HCT116 (cell line): ENCODE measurements at places on chromosomes 16 and 17.

GRCh38 chr16:81703177-81704155, 75.6 kb upstream of the PLCG2 start:
- DNase-seq = peak; percentile 26

GRCh38 chr17:17750881-17751280, 69.6 kb downstream of the RAI1 start:
- DNase-seq = no peak

DNA sequence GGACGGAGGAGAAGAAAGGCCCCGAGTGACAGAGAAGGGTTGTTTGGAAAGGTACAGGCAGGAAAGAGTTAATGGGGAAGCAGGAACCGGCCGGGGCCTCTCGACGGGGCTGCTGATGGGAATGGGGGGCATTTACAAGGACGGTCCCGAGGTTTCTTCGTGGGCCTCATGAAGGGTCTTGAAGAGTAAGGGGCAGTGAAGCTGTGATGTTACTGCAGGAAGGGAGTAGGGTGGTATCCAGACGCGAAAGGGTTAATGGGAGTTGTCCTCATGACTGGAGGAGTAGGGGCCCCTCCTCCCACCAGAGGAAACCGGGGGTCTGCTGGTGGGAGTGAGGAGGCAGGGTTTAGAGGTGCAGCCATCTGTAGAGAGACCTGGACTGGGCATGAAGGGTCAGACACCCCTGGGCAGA, 481 bp downstream of the PDK2 start:
- DNase-seq = no peak

DNA sequence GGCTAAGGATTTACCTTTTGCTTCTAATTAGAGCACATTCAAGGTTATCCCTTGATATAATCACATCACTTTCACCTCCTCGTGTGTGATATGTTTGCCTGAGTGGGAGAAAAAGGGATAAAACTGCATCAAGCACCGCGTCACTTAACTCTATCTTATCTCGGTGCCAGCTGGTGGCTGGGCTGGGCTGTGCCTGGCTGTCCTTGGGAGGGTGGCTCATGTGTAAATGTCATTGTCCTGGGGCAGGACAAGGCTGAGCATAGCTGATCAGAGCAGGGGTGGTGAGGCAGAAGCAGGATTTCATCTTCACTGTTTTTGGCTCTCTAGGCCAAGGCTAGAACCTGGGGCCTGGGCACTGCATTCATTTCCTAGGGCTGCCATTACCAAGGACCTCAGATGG, 105.3 kb downstream of the RAP1GAP2 start:
- DNase-seq = no peak

DNA sequence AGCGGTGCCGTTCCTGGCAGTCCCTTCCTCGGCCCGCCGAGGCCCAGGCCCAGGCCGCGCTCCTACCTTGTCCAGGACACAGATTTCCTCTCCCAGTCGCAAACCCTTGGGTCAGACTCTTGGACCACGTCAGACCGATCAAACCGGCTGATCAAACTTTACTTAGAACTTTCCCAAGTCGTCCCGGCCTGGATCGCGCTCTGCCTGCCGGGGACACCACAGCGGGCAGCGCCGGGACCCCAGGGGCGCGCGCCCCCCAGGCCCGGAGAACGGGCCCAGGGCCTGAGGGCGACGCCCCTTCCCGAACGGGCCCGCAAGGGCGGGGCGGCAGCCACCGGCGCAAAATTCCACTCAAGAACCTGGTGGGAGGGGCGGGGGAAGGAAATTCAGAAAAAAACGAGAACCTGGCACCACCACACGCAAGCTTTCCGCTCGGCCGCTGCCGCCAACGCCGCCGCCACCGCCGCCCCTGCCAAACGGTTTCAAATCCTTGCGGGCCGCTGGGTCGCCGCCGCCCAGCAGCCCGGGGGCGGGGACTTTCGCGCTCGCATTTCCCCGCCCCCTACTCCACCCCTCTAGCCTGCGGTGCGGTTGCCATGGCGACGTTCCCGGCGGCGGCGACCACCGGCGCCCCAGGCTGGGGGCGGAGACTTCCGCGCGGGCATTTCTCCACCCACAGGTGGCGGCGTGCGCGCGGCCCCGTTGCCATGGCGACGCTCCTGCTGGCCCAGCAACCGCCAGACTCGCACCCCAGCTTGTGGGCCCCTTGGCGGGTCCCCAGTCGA, at the start of gene CEP112:
TSS of gene CEP112 (minus strand) at position 541 of the 785 bp plus-strand sequence.
- peak; percentile 69 for DNase-seq

DNA sequence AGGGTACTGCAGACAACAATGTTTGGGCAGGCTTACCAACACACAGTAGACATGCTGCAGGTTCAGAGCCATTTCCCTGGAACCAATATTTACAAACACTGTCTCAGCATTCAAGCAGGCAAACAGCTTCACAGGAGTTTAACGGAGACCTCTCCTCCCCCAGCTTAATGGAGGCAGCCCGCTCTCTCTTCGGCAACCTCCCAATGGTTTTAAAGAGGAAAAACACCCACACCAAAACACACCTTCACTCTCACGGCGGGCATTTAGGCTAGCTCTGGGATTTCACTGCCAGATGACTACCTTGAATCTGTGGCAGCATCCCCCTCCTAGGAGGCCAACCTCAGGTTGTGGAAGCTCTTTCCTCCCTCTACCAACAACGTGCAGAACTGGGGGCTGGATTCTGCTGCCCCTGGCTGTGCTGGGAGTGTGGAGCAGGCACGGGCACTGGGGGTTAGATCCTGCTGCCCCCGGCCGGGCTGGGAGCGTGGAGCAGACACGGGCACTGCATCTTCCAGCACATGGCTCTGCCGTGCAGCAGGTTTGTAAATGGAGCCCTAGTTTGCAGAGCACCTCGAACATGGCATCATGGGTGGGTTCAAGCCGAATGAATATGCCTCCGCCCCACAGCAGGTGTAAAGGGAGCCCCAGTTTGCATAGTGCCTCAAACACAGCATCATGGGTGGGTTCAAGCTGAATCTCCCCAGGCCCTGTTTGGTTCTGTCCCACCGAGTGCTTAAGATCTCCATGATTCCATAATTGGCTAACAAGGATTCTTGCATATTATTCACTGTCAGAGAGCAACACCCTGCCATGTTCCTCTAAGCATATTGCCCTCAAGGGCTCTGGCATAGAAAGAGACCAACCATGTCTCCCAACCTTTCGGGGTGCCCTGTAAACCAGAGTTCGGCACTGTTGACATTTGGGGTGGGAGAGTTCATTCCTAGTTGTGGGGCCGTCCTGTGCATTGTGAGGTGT, 86.4 kb downstream of the RBFOX3 start:
- no peak for DNase-seq

DNA sequence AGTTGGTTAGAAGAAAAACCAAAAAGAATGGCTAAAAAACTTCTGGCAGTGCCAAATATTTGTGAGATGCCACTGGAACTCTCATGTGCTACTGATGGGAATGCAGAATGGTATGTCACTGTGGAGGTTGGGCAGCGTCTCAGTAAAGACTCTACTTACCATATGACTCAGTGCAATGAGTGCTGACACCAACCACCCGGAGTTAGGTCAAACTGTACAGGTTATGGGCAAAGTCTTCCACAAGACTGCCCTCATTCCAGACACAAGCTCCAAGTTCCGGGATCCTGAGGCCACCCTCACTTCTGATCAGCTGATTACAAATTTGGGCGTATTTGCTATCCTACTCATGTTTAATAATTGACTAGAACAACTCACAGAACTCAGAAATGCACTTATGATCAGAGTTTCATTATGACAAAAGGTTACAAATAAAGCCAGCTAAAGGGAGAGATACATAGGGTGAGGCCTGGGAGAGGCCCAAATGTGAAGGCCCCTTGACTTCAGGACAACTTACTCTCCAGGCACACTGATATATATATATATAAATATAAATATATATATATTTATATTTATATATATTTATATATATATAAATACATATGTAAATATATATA, 114.9 kb downstream of the TRIM37 start:
- DNase-seq = no peak

GRCh38 chr16:70660672-70661350, 14.5 kb downstream of the IL34 start:
- no peak for DNase-seq

DNA sequence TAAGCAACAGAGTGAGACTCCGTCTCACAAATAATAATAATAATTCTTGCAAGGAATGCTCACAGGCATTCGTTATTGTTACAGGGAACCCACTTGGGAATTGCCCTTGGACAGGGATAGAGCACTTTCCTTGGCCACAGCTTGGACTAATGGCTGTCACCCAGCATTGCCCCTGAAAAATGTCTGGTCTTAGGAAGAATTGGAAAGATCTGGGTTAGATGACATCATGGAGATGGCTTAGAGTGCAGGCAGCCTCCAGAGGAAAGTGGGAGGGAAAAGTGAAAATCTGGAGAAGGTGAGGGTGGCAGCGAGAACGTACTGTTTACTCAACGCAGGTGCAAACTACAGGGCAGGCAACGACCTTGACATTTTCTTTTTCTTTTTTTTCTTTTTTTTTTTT, 59.3 kb upstream of the MRTFB start:
- no peak for DNase-seq

DNA sequence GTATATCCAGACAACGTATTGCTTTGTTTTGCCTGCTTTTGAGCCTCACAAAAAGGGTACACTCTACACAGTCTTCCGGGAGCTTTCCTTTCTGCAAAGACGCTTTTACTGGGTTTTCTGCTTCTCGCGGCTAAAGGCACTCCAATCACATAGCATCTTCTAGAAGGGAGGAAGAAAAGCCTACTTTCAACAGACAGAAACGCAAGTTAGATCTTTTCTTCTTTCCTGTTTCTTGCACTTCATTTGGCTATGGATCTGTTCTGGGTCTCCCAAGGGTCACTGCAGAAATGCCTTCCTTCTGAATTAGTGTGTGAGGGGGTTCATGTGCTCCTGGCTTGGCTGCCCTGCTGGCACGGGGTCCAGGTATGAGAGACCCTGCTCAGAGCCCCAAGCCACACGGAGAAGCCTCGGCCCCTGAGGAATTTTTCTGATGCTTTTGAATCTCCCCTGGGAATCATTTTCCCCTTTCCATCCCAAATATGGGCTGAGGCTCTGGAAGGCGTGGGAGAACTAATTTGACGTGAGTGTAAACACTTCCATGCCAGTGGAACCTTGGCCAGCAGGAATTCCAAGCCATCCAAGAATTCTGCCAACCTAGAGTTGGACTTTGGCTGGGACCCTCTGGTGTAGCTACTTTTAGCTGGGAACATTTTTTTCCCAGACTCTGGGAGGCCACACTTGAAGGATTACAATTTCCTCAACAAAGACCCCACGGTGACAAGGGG, 49.6 kb upstream of the NKD1 start:
- DNase-seq = no peak

- DNase-seq = peak; percentile 40
Measured at GRCh38 chr17:6286233-6286632, 148.7 kb downstream of the AIPL1 start.

DNA sequence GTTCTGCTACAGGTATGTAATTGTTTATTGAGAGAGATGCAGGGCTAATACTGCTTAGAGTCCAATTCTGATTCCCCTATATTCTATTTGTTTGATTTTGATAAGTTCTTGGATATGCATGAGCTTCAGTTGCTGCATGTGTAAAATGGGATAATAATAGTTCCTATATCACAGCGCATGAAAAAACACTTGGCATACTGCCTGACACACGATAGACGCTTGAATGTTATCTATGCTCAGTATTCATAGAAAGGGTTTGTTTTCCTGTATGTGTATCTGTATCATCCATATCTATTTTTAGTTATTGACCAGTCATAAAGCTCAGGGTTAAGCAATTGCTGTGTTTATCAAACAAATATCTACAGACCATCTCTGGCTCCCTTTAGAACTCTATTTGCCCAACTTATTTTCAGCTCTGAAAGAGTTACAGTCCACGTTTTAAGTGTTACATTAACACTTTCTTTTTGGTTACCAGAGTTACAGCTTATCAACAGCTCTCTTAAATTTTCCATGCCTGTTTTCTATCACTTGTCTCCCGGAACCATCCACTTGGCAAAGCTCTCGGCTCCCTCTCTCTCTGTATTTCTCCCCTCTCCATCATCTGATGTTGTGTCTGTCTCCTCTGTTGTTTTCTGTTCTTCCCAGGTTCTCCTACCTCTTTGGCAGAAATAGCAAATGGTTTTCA, 334.8 kb downstream of the CBLN1 start:
- no peak for DNase-seq

DNA sequence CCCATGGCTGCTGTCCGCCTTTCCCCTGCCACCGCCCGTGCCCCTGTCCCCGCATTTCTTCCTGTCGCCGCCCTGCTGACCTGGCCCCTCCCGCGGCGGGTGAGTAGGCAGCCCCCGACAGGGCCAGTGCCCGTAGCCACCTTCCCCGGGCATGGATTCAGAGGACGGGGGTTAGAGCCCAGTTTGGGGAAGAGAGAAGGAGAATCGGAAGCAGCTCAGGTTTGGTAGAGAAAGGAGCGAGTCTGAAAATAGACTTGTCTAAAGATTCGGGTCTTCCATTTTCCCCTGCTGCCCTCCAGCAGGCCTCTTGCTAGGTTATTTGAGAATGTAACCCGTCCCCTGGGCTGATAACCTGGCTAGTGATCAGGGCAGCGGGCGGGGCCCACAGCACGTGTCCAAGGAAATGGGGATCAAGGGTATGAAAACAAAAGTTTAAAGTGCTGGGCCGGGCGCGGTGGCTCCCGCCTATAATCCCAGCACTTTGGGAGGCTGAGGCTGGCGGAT, 7.9 kb upstream of the CLDN9 start:
- DNase-seq = no peak

- DNase-seq = no peak
Measured at GRCh38 chr16:8863594-8864424, 5.0 kb downstream of the CARHSP1 start.

DNA sequence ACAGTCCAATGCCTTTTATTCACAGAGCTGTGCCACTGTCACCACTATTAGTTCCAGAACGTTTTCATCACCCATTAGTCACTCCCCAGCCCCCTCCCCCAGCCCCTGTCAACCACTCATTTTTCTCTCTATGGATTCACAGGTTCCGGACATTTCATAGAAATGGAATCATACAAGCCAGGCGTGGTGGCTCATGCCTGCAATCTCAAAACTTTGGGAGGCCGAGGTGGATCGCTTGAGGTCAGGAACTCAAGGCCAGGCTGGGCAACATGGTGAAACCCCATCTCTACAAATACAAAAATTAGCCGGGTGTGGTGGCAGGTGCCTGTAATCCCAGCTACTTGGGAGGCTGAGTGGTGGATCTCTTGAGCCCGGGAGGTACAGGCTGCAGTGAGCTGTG, 759 bp upstream of the PAM16 start:
- no peak for DNase-seq

DNA sequence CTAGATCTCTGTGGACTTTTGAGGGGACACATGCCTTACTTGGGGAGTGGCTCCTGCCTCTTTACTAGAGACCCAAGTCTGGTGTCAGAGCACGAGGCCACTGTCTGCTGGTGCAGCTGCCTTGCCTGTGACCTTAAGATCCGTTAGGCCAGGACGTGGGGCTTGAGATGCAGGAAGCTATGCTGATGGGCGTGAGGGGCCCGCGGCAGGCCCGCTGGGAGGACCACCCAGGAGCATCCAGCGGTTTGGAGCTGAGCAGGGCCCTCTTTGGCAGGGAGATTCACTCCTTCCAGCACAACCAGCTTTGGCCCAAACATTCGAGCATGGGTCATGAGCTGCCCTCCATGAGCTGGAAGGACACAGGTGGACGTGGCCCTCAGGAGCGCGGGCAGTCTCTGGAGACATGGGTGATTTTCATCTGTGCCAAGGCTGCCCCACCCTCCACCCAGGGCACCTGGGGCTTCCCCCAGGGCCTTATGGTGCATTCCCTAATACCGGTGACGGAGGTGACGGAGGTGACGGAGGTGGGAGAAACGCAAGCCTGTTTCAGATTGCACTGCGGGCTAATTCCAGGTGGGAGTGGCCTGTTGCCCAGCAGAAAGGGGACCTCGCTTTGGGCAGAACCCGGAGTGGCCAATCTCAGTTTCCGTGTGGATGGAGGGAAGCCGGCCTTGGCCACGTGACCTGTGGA, 12.7 kb downstream of the LGALS3BP start:
- no peak for DNase-seq
